ENCODE measurements at places on chromosomes 7 and 10.

DNA sequence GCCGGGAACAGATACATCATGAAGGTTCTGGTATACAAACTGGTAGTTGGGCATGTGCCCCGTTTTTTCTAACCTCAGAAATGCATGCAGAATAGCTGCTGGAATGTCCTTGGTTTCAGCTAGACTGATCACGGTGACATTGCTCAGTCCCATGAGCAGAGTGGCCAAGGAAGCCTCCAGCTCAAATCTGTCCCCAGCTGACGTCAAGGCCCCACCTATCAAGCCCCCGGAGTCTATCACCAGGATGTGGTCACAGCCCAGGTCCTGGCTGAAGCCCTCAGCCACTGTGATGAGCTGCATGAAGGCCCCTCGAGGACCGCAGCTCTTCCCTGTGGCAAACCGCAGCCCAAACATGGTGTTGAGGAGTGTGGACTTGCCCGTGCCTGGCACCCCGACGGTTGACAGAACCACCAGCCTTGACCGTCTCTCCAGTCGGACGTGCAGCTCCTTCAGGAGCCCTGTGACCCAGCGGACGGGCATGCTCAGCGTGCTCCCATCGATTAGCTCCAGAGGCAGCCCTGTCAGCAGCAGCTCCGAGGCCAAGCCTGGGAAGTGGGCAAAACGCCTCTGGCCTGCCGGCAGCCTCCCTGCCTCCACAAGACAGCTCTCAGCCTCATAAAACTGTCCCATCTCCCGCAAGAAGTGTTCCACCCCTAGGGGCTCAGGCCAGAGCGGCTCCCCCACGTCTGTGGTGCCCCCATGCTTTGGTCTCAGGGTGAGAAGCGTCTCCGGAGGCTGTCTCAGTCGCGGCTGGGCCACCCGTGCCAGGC lies 7.8 kb upstream of the MRPS24 start:
- DNase-seq = no peak

- no peak for DNase-seq
These were observed 51.1 kb downstream of the PRPF18 start for GRCh38 chr10:13637894-13638293.

DNA sequence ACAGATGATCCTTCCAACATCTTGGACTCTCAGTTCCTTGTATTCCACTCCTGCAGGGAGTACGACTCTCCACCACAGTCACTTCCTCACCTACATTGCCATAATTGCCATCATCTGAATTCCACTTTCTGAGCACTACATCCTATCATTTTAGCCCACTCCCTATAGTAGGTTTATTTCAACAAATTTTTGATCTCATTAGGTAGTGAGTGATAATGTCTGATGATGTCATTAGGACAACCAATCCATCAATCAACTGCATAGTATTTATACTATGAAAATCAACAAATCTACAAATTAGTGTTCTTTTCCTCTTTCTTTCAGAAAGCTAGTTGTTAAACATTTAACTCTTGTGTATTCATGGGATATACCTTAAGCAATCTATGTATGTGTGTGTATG lies 13.7 kb upstream of the TRA2A start:
- DNase-seq = no peak

- peak; percentile 26 for DNase-seq
These were observed 124.9 kb downstream of the CYP26A1 start for GRCh38 chr10:93198401-93199131.

DNA sequence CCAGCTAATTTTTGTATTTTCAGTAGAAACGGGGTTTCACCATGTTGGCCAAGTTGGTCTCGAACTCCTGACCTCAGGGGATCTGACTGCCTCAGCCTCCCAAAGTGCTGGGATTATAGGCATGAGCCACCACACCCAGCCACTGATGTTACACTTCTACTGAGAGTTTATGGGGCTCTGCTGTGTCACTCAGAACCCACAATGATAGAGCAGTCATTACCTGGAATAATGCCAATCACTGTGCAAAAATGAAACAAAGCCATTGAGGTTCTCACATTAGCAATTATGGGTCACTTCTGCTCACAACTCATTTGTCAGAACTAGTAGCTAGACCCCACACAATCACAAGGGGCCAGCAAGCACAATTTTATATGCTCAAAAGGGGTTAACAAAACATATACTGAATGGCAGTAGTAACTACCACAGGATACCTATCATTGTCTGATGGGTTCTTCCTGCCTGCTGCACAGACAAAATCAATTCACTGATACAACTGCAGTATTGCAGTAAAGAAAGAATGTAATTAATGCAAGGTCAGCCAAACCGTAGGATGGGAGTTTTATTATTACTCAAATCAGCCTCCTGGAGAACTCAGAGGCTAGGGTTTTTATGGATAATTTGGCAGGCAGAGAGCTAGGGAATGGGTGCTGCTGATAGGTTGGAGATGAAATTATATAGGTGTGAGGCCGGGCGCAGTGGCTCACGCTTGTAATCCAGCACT lies 72.1 kb upstream of the TRIM24 start:
- no peak for DNase-seq

- DNase-seq = no peak
These were observed 22.2 kb downstream of the MGAM2 start for GRCh38 chr7:142133731-142134148.

DNA sequence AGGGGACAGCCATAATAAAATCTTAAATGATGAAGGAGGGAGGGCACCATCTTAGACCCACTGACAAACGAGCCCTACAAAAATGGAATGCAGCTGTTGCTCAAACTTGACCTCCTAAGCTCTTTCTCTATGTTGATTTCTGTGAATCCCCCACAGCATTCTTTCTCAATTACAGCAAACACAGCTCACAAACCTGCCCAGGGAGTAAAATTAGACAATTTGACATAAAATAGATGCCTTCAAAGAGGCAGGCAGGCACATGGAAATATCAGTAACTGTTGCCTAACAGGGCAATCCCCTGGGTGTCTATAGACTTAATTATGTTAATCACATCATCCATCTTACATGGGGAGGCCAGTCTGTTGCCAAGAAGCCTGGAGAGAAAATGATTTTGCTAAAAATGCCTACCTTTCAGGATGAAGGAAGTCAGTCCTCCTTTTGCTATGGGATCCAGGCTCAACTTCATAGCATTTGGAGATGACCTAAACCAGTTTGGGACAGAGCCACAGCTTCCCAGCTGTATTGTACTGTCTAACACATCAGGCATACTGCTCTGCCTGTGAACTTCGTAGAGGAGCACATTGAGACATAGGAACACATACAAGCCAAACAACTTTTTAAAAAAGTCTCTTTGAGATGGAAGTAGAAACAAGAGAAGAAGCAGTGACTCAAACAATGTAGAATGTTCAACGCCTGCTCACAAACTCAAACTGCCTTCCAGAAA lies 1177.4 kb downstream of the SORCS1 start:
- no peak for DNase-seq

GRCh38 chr10:1114719-1115606 lies 58.8 kb downstream of the WDR37 start:
- DNase-seq = no peak

All from non-pigmented ciliary epithelial cell (primary cell).